ENCODE measurements at places on chromosomes 5 and 9.

- no peak for DNase-seq
Measured at GRCh38 chr9:134553996-134554372, 87.6 kb upstream of the COL5A1 start.

- no peak for DNase-seq
Measured at GRCh38 chr5:50965654-50966375, 299.4 kb downstream of the PARP8 start.

- no peak for DNase-seq
Measured at GRCh38 chr9:126438741-126439401, 112.2 kb downstream of the MVB12B start.

DNA sequence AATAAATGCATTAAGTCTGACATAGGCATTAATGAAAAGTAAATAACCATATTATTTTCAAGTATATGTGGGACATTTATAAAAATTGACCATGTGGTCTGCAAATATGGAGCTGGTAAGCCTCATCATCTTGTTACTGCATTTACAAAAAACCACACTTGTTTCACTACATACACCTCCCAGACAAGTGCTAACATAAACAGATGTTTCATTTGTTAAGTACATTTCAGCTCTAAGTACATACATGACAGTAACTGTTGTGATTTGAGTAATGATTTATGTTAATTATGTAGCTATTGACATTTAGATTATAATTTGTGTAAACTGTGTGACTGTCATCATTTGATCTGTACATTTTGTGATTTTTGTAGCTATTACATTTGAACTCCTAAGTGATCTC lies 13.9 kb downstream of the IDNK start:
- no peak for DNase-seq

GRCh38 chr5:78490709-78491485 lies 130.5 kb downstream of the SCAMP1 start:
- DNase-seq = no peak

DNA sequence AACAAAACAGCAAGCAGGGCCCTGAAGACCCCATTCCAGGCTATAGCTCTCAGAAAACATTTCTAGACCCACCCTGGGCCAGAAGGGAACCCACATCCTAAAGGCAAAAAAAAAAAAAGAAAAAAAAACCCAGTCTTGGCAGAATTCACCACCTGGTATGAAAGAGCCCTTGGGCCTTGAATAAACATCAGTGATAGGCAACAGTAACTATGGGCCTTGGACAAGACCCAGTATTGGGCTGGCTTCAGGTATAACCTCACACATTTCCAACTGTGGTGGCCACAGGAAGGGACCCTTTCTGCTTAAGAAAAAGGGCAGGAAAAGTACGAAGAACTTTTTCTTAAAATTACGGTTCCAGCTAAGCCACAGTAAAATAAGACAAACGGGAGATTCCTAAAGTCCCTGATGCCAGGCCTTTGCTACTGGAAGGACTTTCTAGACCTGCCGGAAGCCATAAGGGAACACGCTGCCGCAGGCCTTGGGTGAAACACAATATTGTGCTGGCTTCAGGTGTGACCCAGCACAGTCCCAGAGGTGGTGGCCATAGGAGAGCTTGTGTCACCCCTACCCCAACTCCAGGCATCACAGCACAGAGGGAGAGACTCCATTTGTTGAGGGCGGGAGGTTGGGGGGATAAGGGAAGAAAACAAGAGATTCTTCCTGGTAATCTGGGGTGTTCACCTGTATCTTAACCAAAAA lies 505.2 kb upstream of the RGMB start:
- no peak for DNase-seq

DNA sequence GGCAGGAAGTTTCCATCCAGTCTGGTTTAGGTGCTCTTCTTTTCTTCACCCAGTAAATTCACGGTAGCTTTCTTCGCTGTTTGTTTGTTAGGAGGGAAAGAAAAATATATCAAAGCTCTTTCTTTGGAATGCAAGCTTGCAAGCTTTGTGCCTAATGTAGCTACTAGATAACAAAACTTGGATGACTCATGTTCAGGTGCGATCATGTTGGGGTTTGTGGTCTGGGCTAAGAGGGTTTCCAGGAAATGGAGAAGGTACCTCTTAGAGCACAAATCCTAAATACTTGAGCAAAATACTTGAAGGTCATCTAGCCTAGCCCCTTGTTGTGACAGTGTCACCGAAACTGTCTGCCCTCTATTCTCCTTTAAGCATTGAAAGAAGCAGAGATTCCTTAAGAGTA lies 17.7 kb downstream of the SRP19 start:
- DNase-seq = no peak

DNA sequence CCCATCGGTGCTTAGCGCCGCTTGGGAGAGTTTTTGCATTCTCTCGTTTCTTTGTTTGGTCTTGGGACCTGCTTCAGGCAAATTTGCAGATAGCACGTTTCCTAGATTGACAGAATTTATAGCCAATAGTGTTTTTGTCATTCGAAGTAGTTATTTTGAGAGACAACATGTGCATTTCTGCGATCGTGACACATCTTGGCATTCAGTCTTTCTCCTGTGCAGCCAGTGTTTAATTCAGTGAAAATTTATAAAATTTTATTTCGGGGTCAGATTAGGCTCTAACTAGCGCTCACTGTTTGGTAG lies 830 bp downstream of the PRRC1 start:
- DNase-seq = no peak

- DNase-seq = no peak
Measured at GRCh38 chr9:17648516-17648915, 69.7 kb downstream of the SH3GL2 start.

GRCh38 chr5:62616615-62617277 lies 38.1 kb downstream of the LRRC70 start:
- DNase-seq = no peak

DNA sequence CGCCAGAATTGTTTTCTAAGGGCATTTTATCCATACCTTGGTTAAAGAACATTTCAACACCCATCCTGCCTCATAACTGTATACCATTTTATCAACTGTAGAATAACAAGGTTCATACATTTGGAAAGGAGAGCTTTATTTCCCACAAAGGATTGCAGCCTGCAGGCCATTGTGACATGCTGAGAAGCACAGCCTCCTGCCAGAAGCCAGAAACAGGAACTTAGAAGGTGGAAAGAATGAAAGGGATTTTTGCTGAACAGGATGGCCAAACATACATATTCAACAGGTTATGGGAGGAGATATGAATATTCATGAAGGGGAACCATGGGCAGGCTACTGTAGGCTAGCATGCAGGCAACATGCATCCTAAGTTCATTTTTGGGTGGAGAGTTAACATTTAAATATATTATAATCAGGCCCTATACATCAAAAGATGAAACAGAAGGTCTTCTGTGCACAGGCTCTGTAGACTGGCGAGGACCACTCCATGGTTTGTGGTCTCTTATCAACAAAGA lies 59.9 kb upstream of the DIRAS2 start:
- no peak for DNase-seq

GRCh38 chr5:127447827-127448226 lies 69.6 kb upstream of the PRRC1 start:
- DNase-seq = no peak

DNA sequence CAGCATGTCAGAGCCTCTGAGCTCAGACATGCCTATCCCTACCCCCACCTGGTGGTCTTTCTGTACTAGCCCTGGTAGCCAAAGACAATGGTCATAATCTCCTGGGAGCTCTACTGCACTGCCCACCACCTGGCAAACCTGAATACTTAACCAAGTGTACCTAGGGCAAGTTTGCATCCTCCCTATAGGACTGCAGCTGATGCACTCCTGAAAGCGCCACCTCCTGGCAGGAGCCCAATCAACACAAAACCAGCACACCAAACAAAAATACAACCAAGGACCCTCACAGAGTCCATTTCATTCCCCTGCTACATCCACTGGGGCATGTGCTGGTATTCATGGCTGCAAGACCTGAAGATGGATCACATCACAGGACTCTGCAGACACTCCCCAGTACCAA lies 14.8 kb upstream of the FAM174A start:
- no peak for DNase-seq

DNA sequence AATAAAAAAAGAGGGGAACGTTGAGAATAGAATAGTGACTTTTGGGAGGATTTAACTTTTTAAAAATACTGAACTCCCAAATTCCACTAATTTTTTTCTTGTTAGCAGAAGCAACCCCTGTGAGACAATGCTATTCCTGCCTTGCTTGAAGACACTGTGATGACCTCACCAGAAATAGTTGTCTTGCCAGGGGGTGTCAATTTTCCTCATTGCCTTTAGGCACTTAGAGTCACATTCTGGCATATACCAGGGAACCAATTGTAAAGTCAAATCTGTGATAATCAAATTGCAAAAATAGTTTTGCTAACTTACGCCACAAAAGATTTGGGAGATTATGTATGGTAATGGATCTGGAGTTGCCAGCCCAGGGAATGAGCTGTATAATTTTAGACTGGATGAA lies 42.8 kb upstream of the RPS23 start:
- DNase-seq = no peak

DNA sequence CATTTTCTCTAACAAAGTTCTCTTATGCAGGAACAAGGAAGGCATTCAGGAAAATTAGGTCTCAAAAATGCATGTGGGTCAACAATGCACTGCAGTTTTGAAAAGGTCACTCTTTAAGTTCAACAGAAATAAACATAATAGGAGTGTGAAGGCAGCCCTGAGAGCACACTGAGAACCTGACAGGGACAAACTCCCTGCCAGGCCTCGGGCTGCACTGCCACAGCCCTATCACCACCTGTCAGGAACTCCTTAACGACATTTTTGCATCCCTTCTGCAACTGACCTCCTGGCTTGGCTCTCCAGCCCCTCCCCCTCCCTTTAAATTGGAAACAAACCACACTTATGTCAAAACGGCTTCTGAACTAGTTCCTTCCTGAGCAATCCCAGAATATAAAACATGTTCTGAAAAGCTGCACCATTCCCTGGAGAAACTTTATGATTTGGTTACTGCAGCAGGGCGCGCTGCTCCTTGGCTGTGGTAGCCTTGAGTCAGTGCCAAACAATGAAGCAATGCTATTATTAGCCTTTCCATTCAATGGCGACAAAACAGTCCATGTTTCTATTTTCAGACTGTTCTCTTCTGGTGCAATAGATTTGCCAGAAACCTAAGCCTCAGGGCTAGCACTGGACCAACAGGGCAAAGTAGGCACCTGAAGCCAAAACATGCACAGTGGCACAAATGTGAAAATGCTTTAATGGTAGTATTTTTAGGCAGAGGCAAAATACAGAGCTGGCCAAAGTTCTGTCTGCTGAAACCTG lies 160.1 kb upstream of the ZNF608 start:
- peak; percentile 72 for DNase-seq

DNA sequence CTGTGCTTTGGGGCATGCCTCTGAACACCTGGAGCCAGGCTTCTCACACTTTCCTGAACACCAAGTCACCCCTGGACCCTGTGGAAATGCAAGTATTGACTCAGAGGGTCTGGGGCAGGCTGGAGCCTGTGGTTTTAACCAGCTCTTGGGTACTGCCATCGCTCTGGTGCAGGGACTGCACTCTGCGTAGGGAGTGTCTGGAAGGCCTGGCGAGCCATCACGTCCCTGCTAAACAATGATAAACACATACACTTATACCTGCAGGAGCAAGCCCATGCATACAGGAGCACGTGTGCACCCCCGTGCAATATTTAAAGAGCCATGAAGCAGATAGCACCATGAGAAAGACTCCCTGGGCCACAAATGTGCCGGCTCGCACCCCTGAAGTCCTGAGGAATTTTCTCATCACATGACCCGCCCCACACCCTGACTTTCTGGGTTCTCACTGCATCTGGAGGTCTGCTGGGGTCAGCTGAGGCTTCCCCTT lies 267.7 kb downstream of the GADD45G start:
- DNase-seq = no peak

- no peak for DNase-seq
Measured at GRCh38 chr5:181261320-181262049, 542 bp upstream of the TRIM52 start.

- no peak for DNase-seq
Measured at GRCh38 chr9:129615407-129616285, 5.3 kb downstream of the C9orf50 start.

DNA sequence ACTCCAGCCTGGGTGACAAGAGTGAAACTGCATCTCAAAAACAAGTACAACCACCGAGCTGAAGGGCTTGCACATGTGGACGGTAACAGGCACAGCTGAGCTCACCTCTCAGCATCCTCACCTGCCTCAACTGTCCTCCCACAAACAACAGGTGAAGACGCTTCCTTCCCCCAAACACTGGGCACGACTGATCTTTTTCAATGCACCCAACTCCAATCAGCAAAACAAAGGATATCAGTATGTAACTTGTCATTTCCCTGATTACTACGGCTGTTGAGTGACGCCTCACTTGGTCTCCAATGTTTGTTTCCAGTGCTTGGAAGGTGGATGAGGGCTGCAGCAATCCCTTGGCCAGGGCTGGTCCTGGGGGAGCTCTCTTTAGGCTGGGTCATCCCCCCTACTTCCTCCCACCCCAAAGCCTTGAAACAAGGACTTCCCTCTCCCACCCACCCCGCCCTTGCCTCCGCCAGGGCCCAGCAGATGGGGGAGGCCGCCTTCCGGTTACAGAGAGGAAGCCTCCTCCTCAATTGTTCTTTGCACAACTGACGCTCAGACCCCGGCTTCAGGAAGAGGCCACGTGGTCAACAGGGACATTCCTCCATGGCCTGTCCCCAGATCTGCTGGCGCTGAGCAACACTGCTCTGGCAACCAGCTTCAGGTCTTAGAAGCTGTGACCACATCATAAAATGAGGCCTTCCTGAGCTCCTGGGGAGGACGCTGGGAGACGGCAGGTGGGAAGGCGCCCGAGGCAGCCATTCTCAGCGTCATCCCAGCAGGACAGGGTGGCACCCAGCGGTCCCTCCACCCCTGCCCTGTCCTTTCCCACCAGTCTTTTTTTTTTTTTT lies 5.9 kb downstream of the FAM78A start:
- peak; percentile 28 for DNase-seq

DNA sequence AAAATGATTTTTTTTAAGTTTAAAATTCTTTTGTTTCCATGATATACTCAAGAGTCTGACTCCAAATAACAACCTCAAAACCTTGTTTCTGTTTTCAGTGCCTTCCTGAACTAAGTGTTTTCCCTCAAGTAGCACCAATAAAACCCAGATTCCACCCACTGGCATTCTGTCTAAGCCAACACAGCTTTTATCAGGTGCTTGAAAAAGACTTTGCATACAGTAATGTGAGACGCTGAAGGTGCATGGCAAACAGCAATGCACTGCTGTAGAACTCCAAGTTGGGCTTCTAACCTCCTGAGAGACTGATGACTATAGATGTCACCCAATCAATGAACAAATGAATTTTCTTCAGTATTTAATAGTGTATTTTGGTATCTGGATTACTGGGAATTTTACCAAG lies 95.7 kb downstream of the NFIB start:
- no peak for DNase-seq

DNA sequence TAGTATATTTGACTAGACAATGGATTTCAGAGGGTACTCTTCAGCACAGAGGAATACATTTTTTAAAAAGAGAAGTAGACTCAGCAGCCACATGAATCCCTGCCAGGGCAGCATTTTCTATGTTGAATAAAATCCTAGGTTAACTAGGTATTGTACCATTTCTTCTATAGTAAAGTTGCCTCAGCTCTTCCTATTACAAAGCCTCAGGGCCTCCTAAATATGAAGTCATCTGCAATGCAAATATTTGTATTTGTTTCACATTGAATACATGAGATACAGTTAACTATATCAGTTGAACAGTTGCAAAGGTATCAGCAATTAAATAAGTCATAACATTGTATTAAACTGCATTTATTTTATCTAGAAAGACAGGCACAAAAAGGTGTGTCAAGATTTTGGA lies 59.5 kb downstream of the NUDT12 start:
- DNase-seq = no peak

Measured in hypothalamus (tissue), 51 donors.